Stimulated activated effector memory CD8-positive, alpha-beta T cell treated with anti-CD3 and anti-CD28 coated beads, Interleukin-12 subunit alpha, Interleukin-12 subunit beta, amount 100 ng/mL, for 72 hours (primary cell): ENCODE measurements at places on chromosomes 1 and 21.

DNA sequence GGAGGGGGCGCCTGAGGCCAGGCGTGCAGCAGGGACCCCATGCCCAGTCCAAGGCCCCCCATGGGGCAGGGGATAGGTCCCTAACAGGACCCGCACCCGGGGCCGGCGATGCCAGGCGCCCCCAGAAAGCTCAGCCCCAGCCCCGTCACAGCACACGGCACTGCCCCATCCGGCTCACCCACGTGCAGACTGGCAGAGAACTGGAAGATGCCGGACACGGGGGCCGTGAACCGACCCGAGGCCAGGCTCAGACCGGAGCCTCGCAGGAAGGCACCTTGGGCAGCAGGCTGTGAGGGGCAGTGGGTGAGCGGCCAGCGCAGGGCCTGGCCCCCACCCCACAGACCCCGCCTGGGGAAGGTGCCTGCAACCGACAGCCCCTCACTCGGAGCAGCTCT is 3.3 kb downstream of the C1QTNF12 start:
- no peak for DNase-seq

DNA sequence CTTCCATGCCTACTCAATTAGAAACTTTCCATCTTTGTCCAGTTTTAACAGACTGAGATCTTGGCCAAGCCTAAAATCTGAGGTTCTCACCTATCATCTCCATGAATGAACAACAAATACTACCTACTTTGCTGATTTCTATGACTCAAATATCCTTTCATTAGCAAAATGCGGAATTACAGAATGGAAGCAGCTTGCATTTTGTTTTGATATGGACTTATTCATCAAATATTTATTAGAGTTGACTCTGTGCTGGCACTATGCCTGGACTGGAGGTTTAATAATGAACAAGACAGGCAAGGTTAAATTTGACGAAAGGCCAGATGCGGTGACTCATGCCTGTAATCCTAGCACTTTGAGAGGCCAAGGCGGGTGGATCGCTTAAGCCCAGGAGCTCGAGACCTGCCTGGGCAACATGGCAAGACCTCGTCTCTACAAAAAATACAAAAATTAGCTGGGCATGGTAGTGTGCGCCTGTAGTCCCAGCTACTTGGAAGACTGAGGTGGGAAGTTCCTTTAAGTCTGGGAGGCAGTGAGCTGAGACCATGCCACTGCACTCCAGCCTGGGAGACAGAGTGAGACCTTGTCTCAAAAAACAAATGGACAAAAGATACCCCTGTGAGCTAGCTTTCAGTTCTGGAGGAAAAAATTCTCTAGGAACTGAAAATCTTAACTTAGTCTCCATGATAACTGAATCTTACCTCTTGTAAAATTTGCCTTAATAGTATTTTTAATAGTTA is 29.4 kb upstream of the SOD1 start:
- no peak for DNase-seq

- no peak for DNase-seq
These were observed 182.0 kb upstream of the SGIP1 start for GRCh38 chr1:66351913-66352312.

GRCh38 chr21:34684174-34684876 is 15.5 kb downstream of the CLIC6 start:
- no peak for DNase-seq

- DNase-seq: no peak
These were observed 156.2 kb downstream of the TGFBR3 start for GRCh38 chr1:91729621-91730358.

DNA sequence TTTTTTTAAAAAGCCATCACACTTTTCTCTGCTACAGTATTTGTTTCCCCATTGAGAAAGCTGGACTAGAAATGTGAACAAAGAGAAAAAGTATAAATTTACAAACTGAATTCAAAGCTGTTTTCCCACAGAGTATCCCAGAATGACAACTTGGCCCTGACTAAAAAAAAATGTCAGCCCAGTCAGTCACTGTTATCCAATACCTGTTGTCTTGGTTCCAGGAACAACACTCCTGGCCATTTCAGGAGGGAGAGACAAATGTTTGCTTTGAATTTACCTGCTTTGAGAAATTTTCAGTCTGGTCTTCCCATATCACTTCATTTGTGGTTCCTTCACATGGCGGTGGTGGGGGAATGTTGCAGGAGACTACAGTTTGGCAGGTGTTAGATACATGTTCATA is 46.2 kb downstream of the COLGALT2 start:
- no peak for DNase-seq

GRCh38 chr21:38088916-38089762 is 167.7 kb upstream of the KCNJ15 start:
- DNase-seq: no peak

- DNase-seq: no peak
These were observed 31.5 kb downstream of the OLIG1 start for GRCh38 chr21:33101300-33101911.

GRCh38 chr1:213987422-213987926 is 299 bp upstream of the PROX1 start:
- DNase-seq: no peak

- DNase-seq: no peak
These were observed 58.3 kb downstream of the AKT3 start for GRCh38 chr1:243791586-243792267.

- no peak for DNase-seq
These were observed 37.3 kb downstream of the SPATA17 start for GRCh38 chr1:217668351-217668940.

- no peak for DNase-seq
These were observed 39.5 kb downstream of the TGFB2 start for GRCh38 chr1:218384581-218384993.

GRCh38 chr1:184648160-184648855 is 106.3 kb downstream of the EDEM3 start:
- no peak for DNase-seq

- no peak for DNase-seq
These were observed 55.2 kb upstream of the KAZN start for GRCh38 chr1:14543191-14543840.

DNA sequence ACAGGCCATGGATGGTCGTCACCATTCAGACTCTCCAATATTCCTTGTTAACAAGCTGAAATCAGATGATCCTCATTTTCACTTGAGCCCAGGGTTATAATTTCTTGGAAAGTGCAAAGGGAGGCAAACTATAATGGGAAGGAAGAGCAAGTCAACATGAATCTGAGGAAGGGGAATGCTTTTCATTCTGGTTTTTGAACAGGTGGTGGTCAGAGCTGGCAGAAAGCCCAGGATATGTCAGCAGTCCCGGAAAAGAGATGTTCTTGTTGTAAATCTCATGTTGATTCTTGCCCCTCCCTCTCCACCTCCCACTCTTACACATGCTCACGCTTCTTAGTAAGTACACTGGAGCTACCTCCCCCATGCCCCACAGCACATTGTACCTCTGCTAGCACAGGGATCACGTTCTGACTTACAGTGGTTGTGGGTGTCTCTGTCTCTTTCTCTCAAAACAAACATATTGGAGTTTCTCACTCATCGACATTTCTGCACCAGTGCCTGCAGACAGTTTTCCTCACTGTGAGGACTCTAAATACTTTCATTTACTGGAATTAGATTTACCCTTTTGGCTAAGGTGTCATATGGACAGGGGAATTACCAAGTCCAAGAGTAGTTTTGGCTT is 77.6 kb downstream of the XCL2 start:
- DNase-seq: peak; percentile 75

DNA sequence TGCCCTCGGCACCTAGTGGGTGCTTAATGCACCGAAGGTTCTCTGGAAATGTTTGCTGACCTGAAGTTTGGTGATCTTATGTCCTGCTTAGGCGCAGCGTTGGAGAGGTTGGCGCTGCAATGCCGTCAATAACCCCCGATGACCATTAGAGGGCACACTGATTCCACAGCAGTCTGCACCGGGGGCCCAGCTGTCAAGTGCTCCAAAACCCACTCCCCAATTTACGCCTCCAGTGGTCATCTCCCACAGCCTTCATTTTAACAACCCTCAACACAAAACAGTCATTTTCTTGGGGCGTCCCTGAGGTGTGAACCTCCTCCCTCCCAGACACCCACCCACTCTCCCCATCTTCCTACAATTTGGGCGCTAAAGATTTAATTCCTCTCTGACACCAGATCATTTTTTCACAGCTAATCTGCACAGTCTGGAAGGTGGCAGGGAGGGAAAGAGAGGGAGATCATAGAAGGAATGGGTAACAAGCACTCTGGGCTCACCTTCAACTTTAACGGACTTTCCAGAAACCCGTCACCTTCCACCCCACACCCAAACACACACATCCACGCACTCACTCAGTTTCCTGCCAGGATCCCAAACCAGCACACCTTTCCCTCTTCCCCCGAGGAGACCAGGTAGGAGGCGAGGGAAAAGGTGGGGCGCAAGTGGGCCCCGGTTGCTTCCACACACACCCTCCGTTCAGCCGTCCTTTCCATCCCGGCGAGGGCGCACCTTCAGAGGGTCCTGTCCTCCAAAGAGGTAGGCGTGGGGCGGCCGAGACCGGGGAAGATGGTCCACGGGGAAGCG is 570 bp upstream of the NPR1 start:
- DNase-seq: peak; percentile 73

DNA sequence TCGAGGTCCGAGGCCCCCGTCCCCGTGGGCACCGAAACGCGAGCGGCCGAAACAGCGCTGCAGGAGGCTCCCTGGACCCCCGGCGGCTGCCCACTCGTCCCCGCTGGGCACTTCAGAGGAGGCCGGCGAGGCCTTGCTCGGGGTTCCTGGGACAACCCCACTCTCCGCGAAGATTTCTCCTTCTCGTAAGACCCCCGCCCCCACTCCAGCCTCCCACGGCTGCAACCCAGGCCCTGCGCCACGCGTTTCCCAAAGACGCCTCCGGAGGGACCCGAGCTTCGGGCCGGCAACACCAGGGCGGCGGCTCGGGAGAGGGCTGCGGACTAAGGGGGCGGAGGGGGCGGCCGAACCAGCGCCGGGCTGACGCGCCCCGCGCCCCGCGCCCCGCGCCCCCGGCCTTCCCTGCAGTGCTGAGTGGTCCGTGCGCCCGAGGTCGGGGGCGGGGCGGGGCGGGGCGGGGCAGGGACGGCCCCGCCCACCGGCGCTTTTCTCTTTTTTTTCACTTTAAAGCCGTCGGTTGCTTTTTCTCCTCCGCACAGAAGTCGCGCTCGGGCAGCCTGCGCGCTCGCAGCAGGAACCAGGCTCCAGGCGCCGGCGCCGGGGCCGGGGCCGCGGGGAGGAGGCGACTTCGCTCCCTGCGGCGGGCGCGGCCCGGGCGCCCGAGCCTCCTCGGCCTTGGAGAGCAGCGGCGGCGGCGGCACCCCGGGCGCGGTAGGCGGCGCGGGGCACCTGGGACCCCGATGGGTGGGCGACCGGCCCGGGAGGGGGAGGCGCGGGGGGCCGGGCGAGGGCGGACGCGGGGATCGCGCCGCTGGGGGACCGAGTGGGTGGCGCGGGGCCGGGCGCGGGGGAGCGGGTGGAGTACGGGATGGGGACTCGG is at the start of gene SPSB1:
SPSB1 (plus strand) TSS at position 534 of the 880 bp plus-strand sequence. CDS start 62,998 bp downstream, outside the sequence.
- peak; percentile 67 for DNase-seq

DNA sequence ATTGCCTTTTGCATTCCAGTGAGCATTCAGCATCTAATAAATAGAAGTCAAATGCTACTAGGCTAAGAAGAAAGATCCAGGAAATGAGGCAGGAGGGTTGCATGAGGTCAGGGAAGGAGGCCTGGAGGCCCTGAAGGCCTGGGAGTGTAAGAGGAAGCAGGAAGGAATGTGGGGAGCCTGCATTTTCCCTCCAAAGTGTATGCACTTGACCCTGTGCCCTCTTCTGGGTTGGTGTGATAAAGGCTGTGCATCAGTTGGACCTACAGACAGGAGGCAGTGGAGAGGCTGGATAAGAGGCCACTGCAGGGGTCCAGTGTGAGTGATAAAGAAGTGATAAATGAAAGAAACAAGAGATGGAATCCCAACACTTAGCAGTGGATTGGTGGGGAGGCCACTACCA is 20.4 kb downstream of the KIAA1614 start:
- DNase-seq: no peak

DNA sequence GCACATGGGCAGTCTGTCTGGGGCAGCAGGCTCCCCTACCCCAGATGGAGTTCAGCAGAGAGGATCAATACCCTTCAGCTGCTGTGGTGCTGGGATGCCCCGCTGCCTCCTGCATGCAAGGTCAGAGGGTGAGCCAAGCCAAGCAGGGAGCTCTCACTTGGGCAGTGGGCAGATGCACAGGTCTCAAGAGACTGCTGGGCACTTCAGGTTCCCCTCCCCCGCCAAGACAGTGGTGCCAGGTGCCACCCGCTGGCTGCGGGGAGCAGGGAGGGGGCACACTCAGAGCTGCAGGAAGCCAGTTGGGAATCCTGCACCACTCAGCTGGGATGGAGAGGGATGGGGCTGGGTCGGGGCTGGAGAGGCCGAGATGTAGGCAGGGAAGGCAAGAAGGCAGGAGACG is 15.8 kb upstream of the EVA1B start:
- DNase-seq: no peak

GRCh38 chr1:11338284-11338924 is 65.4 kb downstream of the UBIAD1 start:
- no peak for DNase-seq

DNA sequence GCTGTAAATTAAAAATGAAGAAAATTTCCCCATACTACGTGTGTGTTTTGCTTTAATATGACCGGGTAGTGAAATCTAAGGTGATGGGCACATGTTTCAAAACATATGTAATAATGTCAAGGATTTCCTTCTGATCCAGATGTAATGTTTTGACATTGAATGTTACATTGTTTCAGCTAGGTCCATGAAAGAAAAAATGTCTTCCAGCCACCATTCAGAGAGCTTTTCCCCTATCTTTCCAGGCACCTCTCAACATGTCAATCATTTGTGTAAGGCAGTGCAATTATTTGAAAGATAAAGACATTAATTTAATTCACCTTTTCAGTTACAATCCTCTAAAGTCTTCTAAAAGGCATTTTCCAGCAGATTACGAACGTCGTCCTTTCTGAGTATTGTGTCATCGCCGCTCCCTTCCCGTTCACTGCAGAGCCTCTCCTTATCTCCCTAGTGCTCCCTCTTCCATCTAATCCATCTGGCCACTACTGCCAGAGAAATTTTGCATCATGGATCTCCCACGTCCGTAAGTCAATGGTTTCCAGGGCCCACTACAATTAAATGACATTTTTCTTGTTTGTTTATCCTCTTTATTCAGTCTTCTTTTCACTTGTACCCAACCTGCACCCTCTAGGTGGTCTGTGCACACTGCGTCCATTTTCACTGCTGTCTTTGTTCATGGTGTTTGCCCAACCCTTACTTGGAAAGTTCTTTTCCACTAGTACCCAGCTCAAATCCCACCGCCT is 1.3 kb upstream of the VAMP3 start:
- peak; percentile 36 for DNase-seq

GRCh38 chr1:228045405-228045804 is 37.1 kb upstream of the ARF1 start:
- DNase-seq: no peak

DNA sequence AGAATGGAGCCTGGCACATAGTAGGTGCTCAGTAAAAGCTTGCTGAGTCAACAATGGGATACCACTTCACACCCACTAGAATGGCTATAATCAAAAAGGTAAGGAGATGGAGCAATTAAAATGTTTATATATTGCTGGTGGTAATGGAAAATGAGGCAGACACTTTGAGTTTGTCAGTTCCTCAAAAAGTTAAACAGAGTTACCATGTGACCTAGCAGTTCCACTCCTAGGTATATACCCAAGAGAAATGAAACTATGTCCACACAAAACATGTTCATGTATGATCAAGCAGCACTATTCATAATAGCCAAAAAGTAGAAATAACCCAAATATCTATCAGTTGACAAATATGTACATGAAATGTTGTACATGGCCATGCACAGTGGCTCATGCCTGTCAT is 74.8 kb upstream of the ECE1 start:
- DNase-seq: no peak
